NCI-H345 (cell line): ENCODE measurements at places on chromosomes 11 and 22.

- no peak for DNase-seq
These were observed 29.3 kb downstream of the LMO1 start for GRCh38 chr11:8234425-8234821.

DNA sequence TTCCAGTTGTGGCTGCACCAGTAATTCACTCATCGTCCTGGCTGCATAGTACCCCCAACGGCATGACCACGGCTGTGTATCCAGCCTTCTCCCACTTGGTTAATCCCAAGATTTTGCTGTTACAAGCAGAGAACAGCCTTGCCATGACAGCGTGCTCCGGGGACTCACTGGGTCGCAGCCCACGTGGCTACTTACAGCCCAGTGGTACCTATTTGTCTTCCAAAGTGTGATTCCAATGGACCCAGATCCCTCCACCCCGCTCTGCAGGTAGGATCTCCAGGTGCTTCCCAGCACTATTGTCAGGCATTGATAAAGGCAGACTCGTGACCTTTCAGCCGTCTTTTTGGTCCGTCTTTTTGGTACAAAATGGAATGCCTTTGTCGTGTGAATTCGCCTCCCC, 119.0 kb upstream of the FGF3 start:
- DNase-seq = no peak

DNA sequence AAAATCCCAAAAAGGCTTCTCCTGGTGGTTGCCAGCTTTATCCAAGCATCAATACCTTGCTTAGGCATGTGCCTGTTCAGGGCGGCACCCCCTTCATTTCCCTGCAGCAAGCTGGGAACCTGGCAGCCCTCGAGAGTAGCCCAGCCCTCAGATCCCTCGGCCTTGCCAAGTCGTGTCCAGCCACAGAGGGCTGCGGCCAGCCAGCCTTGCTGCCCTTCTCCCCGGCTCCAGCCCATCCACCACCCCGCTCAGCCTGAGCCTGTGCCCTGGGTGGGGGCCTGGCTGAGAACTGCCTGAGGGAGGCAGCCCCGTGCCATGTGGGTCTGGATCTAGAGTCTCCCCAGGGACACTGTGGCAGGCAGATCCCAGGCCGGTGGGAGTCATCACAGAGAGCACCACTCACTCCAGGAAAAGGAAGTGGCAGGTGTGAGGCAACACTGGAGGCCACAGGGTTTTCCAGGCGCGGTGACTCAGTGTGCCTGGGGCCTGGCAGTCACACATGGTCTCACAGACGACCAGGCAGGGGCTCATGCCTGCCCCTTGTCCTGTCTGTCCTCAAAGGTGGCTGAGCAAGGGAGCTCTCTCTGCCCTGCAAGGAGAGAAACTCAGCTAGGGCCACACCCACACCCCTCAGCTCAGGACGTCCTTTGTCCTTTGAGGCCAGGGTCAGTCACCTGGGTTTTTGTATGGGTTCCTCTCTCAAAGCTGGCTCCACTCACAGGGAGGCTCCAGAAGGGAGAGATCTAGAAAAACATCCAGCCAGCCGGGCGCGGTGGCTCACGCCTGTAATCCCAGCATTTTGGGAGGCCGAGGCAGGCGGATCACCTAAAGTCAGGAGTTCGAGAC, 12.2 kb upstream of the CDC42BPG start:
- DNase-seq = no peak

DNA sequence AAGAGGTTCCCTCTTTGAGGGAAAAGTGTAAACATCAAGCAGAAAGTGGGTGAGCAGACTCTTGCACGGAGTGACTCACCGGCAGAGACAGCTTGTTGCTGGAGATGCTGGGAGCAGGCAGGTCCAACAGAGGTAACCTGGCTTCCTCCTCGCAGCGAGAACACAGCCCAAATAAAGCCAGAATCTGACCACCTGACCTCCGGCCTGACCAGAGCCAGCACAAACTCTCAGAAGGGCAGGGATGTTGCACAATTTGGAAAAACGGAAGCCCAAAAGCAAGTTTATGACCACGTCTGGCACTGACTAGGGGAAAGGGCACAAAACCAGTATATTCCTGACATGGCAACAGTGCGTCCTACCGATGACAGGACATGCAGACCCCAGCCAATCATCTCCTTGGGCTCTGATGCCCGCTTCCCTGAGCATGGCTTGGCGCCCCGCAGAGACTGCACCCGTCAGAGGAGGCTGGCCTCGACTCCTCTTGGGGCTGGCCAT, 5.4 kb downstream of the SMCO4 start:
- peak; percentile 35 for DNase-seq

DNA sequence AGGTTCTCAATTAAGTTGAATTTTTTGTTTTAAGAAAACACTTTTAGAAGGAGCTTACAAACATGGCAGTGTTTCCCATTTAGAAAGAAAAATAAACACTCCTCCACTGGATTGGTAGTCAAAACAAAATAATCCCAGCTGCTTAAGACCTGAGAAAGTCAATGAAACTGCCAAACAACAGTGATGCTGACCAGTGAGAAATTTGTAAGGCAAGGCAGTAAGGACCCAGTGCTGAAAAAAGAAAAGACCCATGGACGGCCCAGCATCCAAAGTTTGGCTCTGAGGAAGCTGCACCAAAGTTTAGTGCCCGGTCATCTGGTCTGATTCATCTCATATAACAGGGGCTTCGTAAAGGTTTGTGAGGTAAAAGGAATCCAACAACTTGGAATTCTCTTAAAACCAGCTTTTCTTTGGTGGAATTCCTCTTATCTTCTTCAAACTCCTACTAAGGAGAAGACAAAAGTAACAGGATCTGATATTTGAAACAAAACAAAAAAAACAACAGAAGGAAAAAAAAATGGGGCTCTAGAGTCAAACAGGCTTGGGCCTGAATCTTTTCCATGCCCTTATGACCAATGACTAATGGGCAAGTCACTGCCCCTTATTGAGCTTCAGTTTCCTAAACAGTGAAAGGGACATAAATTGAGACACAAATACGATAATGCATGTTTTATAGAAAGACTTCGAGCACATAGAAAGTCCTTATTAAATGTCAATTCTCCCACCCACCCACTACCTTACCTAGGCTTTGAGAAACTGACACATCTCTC, 383.0 kb upstream of the NARS2 start:
- DNase-seq = no peak

GRCh38 chr22:19344420-19344819, 52.9 kb upstream of the CLTCL1 start:
- no peak for DNase-seq

- no peak for DNase-seq
These were observed 220.3 kb downstream of the CNTN5 start for GRCh38 chr11:99241066-99241465.

- no peak for DNase-seq
These were observed 15.6 kb downstream of the PISD start for GRCh38 chr22:31646186-31647019.
